ENCODE measurements at places on chromosomes 16 and 17.

DNA sequence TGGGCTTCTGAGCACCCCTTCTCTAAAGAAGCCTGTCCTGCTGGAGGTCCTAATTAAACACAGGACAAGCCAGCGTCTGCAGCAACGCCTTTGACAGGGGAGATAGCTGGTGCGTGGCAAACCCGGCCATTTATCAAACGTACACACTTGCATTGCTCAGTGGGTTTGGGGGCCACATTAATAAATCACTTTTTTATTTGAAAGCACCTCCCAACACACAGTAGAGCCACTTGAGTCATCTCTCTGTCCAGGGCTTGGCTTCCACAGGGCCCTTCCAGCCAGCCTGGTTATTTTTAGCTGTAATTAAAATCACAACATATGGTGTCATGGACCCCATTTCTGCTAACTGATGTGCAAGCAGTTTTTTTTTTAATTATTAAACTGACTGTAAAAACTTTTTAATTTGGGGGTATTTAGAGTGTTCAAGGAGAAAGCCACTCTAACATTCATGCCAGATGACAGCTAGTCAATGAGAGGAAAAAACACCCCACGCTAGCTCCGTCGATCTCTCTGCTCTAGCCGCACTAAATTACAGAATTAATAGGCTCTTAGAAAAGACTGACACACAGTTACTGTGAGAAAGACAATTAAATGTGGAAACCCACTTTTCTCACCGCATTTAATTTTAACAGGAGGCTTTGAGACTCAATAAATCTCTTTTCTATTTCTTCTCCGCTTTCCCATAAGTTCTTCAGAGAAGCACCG lies 201.0 kb upstream of the WSCD1 start:
- DNase-seq, result no peak

DNA sequence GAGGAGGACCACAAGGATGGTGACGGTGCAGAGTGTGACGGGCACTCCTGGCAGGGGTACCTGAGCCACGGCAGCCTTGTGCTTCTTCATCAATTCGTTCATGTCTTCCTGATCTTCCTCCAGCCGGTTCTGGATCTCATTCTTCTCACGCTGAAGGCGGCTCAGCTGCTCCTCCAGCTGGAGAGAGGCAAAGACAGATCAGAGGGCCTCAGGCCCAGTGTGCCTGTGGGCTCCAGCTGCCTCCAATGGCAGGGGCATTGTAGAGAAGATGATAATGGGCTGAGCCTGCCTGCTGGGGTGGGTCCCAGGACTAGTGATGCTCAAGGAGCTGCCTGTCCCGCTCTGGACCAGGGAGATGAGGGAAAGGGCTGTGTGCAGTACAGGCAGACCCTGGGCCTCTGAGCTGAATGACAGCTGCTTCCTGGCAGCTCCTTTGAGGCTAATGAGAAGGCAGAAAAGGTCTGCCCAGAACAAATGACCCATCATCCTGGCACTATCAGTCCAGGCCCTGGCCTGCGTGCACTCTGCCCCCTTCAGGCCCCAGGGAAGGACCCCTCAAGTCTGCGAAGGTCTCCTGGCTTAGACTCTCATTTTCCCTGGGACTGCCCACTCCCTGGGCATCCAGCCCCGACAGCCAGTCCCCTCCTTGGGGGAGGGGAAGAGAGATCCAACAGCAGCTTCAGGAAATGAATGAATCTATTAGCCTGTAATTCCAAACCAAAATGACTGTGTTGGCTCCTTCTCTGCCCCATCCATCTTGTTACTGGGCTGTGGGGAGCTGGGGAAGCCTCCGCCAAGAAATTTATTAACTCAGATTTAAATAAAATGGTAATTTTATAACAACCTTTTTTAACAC lies 48.0 kb downstream of the PIPOX start:
- DNase-seq, result peak; percentile 41

DNA sequence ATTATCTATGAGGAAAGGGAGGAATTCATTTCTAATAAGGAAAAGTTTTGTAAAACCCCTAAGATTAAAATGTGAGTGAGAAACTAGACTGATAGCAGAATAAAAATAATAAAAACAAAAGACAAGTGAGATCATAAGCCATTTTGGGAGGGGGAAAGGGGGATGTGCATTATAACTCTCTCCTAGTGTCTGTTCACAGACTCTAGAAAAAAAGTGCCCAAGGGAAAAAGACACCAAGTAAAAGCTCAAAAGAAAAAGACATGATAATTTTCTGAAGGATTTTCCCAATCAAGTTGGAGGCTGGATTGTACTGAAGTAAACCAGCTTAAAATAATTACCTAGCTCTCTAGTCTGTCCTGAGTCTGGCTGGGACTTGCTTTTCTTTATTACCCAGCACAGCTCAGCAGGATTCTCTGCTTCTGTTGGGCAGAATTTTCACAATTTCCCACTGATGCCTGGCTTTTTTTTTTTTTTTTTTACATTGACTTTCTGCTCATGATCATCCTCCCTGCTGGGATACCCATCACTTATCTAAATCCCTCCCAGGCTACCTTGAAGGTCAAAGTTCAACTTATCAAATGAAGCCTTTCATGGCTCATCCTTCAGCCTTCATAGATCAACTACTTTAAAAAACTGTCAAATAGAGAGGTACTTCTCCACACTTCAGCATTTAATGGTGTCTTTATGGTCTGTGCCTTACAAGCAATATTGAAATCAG lies 124.2 kb upstream of the KCNJ16 start:
- DNase-seq, result no peak

DNA sequence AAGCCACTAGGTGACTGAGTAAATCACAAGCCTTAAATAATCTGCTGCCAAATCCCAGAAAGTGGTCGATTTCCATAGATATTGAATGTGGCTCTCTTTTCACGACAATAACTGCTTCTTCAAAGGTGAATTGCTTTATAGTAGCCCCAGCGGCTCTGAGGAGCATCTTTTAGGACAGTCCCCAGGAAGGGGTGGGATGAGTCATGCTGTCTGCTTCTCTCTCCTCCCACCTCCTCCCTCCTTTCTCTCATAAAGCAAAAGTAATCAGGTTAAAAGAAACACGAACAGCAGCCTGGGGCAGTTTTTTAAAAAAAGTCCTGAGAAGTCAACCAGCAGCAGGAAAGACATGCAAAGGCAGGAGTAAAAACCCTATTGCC lies 1.8 kb downstream of the KIAA0513 start:
- no peak for DNase-seq

GRCh38 chr16:63230421-63231040 lies 1194.3 kb upstream of the CDH8 start:
- DNase-seq, result no peak

- no peak for DNase-seq
These were observed 6.0 kb downstream of the HIC1 start for GRCh38 chr17:2060681-2061440.

DNA sequence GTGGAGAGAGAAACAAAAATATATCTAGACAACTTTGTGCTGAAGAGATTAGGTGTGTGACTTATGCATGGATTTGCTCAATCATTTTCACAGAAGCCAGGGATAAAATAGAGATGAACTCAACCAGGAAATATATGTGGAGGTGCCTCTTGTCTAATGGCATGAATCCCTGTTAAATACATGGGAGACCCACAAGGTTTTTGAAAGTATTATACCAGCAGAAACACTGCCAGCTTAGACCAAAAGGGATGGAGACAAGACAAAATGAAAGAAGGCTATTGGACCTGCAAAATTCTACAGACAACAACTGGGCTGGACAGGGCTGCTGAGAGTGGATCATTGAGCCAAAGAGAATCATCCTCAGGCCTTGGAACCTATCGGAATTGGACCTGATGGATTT lies 51.0 kb downstream of the MMP15 start:
- no peak for DNase-seq

- DNase-seq, result no peak
These were observed 2.7 kb downstream of the RNF112 start for GRCh38 chr17:19413761-19414160.

- no peak for DNase-seq
These were observed 457.3 kb upstream of the HSBP1 start for GRCh38 chr16:83350481-83350880.

DNA sequence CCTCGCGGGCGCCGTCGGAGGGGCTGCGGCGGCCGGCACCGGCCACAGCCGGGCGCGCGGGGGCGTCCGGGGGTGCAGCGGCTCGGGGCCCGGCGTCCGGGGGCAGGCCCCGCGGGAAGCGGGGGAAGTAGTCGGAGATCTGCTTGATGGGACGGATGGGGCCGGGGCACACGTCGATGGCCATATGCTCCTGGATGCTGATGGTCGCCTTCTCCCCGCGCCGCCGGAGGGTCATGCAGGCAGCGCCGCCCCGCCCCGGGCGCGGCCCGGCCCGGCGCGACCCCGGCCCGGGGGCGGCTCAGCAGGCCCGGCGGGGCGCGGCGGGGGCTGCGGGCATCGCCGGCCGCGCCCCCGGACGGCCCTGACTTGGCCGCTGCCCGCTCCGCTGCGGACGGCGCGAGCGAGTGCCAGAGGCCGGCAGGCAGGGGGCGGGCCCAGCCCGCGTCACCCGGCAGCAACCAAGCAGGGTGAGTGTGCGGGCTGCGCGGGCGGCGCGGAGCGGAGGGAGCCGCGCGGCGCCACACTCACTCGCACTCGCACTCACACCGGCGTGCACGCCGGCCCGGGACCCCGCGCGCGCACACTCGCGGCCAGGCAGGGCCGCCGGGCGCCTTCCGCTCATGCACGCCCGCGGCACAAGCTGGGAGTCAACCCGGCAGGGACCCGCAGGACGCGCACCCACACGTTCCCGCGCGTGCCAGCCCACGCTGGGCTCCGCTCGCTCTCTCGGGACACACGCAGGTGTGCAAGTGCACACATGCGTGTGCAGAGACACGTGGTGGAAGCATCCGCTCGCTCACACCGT lies at the start of gene DOC2B:
TSS of gene DOC2B (minus strand) at position 406 of the 805 bp plus-strand sequence. CDS start at position 235, 171 bp downstream.
- DNase-seq, result no peak

- no peak for DNase-seq
These were observed 13.7 kb upstream of the LDHD start for GRCh38 chr16:75130150-75130771.

DNA sequence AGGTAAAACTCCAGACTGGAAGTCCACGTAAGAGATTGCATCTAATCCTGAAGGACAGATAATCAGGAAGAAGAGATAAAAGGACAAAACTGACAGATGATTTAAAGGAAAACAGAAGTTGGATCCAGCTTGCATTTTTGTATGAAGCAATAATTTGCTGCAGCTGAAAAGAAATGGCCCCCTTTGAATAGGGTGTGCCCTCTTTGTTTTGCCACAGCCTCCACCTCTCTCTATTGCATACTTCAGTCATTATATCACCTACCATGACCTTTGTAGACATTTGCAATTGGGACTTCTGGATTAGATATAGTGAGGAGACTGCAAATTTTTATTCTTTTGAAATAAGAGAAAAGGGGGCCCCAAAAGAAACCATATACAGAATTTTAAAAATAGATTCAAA lies 8.1 kb downstream of the NOG start:
- DNase-seq, result no peak

- no peak for DNase-seq
These were observed 84.8 kb downstream of the KATNIP start for GRCh38 chr16:27634779-27635178.

DNA sequence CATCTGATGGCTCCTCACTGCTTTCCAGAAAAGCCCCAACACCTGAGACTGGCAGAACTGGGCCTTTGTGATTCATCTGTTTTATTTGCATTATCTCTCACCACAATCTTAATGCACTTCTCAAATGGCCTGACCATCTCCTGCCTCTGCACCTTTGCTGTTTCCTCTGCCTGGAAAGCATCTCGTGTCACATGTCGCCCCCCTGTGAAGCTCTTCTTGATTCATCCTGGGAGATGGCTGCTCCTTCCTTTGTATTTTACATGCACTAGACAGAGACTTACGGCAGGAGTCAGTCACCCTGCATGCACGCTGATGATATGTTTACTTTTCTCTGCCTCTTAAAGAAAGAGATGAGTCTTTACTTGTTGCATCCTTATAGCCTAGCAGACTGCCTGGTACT lies 30.0 kb downstream of the HNF1B start:
- DNase-seq, result no peak

DNA sequence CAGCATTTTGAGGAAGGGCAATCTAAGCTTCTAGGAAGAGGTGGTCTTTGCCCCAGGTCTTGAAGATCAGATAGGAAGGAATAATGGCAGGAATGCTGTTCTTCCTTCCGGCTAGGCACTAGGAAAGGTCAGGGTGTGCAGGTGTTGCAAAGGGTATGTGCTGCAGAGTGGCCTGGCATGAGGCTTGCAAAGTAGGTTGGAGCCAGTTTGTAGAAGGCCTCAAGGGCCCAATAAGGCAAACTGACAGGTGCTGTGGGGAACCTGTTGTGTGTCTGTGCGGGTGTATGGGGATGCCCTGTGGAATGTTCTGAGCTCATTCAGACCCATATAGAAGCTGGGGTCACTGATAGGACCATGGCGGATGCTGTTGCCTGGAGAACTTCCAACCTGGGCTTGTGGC lies 12.7 kb downstream of the MSI2 start:
- no peak for DNase-seq

- no peak for DNase-seq
These were observed 113.3 kb upstream of the RBL2 start for GRCh38 chr16:53320992-53321391.

GRCh38 chr17:42179911-42180410 lies 981 bp downstream of the KCNH4 start:
- DNase-seq, result peak; percentile 47

- no peak for DNase-seq
These were observed at the start of gene PYY for GRCh38 chr17:43953746-43954145. TSS of gene PYY (minus strand) at chr17:43953940. CDS start at chr17:43953483, 457 bp downstream.

- DNase-seq, result no peak
These were observed 16.0 kb downstream of the CEP295NL start for GRCh38 chr17:78886954-78887353.

DNA sequence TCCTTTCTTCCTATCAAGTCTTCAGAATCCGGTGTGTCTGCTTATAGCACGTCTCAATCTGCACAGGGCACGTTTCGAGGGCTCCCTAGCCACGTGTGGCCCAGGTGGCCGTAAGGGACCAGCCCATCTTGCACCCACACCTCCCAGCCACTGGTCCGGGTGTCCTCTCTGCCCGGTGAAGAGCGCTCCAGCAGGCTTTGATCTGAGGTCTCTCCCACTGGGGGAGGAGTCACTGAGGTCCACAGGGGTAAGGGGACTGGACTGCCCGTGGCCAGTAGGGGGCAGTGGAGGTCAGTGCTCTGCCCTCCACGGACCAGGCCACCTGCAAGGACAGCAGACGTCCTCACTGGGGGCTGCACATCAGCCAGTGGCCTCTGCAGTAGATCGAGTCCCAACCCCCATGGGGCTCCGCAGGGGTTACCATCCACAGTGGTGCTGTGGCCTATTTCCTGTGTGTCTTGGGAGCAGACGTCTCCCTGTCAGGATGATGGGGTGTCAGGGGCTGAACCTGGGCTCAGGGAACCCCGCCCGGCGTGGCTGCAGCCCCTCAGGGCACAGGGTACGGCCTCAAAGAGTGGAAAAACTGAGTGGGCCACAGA lies 204.1 kb upstream of the CIBAR2 start:
- peak; percentile 72 for DNase-seq

- DNase-seq, result no peak
These were observed 36.4 kb upstream of the CDC42EP4 start for GRCh38 chr17:73348018-73348828.

DNA sequence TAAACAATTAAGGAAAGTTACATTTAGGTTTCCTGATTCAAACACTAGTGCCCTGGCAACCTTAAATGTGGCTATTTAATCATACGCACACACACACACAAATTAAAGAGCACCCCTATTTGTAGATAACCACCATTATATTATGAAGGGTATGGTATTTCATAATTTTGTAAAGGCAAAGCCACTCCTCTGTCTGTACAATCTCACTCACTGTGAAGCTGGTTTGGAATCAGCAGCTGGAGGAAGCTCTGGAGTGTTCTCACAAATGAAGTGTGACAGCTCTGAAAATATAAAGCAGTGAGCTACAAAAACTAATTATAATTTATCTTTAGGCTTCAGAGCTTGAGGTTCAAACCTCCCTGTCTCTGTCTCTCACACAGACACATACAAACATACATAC lies 57.9 kb upstream of the KCNJ16 start:
- peak; percentile 15 for DNase-seq

All from NCI-H1092 (cell line).